ENCODE measurements at places on chromosomes 3 and 15.

DNA sequence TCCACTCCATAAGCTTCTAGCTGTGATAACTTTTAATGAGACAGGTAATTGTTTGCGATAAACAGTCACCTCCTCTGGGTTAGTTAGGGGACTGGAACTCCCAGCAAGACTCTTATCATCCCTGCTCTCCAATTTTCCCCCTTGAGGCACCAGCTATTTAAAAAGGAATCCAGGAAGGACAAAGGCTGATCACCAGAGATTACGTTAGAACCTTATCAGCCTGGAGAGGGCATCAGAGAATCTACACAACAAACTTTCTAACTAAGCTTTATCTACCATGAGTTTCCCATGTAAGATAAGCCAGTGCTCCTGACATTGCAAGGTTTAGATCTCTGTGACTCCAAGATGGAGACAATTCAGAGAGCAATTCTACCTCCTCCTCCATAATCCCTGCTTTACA is 31.3 kb downstream of the GPR176 start:
- no peak for DNase-seq

GRCh38 chr15:76866008-76866407 is 39.1 kb downstream of the SCAPER start:
- peak; percentile 12 for DNase-seq

GRCh38 chr15:94164202-94164807 is 67.1 kb upstream of the MCTP2 start:
- DNase-seq = peak; percentile 46

- DNase-seq = no peak
Measured at GRCh38 chr15:68498076-68498475, 66.1 kb upstream of the ITGA11 start.

DNA sequence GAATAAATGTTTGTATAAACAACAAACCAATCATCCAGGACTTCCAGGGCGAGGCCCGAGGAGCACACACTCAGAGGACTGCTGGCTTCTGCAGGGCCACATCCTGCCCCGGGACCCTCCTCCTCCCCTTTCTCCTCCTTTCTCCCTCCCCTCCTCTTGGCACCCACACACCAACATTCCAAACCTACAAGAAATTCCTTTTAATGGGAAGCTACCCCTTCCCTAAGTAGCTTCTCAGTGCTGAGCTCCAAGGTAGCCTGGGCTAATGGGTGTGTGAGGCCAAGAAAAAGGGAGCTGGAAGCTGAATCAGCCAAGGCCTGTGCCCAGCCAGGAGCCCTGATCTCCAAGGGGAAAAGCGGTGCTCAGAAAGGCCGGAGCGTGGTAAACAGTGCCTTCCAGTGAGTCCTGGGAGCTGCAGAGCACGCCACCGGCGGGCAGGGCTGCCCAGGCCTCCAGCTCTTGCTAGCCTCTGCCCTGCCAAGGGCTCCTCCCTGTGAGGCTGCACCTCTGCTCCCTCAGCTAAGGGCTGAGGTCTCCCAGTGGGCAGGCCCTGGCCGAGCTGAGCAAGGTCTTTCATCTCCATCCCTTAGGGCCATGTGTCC is 3.9 kb downstream of the ITIH3 start:
- DNase-seq = no peak

DNA sequence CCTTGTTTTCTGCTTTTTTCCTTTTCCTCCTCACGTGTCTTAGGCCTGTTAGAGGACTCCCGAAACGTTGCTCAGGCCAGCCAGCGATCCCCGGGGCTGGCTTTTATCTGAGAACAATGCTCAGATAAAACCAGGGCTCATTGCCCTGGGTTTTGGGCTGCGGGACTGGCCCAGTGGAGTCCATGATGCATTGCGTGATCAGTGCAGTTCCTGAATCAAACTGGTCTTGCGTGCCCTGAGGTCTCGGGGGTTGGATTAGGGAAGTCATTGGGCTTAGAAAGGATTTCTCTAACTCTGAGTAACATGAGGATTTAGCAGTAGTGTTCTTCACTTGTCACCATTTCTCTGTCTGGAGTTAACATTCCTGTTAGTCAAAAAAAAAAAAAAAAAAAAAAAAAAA is 66.3 kb downstream of the CCR1 start:
- DNase-seq = no peak

DNA sequence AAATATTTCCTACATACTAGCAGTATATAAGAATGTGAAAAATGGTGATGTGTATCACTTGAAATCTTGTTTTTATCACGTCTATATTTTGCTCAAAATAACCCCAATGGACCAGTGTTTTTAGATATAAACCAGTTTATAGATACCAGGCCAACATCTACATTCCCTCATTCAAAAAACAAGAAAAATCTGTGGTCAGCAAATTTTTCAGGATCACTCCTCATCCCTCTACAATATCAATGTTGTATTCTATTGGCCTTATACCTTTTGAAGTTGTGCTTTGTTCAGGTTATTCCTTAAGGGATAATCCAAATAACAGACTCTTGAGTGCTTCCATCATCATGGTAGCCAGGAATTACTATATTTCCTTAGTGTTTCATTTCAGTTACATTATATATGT is 332.9 kb upstream of the ARRDC4 start:
- DNase-seq = no peak

DNA sequence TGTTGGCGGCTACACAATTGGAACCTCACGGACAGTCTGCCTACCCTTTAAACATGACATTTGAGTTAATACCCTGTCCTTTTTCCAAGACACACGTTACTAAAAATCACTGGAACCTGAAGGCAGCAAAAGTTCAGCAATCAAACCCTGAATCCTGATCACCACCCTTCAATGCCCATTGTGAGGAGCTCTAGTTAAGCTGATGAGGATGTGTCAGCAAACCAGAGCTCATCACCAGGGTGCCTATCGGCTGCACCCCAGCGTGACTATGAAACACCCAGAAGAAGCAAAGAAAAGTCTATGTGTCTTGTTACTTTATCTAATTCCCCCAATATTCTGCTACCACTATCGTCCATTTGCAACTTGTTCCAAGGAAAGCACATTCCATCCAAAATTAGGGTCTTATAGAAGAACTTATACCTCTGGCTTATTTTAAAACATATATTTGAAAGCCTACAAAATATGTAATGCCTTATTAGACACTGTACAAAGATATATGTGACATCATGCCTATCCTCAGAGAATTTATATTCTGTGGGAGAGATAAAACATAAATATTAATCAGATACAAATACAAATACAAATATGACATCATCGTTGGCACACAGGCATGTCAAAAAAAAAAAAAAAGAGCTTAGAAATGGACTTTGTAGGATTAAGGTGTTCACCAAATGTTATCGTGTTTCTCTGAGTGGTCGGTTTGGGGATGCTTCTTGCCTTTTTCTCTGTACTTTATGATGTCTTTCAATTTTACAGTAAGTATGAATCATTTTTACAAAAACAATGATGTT is 219.7 kb upstream of the SETMAR start:
- DNase-seq = no peak

DNA sequence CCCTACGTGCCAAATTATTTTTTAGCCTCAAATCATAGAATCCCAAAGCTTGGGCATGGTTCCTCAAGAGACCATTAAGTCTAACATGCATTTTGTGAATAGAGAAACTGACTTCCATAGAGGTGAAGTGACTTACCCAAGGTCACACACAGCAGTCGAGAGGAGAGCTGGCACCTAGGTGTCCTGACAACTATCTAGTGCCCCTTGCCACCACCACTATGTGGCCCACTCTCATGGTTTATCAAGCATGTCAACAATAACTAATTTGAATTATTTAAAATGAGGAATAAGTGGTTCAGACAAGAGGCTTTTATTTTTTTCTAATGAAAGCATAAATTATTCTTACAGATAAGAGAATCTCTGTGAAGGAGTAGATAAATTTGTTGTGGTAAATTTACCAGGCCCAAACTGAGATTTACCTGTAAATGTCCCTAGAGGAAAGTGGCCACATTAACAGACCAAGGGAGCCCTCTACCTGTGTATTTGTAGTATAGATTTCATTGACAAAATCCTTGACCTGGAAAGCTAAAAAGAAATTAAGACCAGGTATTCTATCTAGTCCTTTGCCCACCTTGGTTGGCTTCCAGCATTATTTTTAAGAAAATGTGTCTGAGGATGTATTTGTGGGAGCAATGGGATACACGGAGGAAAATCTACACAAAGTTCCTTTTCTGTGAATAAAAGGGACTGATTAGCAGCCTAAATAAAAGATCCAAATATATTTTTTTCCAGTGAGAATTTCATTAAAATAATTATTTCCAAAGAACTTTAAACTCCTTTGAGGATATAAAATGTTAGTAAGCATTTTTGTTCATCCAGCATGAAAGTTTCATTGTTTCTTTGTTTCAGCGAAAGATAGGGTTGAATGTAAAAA is 49.1 kb downstream of the IQCH start:
- DNase-seq = peak; percentile 56

GRCh38 chr3:101817992-101818391 is 31.3 kb upstream of the NFKBIZ start:
- no peak for DNase-seq

- no peak for DNase-seq
Measured at GRCh38 chr15:27458345-27459084, 487.5 kb downstream of the GABRG3 start.

- DNase-seq = no peak
Measured at GRCh38 chr3:133987136-133987535, 42.6 kb downstream of the SLCO2A1 start.

DNA sequence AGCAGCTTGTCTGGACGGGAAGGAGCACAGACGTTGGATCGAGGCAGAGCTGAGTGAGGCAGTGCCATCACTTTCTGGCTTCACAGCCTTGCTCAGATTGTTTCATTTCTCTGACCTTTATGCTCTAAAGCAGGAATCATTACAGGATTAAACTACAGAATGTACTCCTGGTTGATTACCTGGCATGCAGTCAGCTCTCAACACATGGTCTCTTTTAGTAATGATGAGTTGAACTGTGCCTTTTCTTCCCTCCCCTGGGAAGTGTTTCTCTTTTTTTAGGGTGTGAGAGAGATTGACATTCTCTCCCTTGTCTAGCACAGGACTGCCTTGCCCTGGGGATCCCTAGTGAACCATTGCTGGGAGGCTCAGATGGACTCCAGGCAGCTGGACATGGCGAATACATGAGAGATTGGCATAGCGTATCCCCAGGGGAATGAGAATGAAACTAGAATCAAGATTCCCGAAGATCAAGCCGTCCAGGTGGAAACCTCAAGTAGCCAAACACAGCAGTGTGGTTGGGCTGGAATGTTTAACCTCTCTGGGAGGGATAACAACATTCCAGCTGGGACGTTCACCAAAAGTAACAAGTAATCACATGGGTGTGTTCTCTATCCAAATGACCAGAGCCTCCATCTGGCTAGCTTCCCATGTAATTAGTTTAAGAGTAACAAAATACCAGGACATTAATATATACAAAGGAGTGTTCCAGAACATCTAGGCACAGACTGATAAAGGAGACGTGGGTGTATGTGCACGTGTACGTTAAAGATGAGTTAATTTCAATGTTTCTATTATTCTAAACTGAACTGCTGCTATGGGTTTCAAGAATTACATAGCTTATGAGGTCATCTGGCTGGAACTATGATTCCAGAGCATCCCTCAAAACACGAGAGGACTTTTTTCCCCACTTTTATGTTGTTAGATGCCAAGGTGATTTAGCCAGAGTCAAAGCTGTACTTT is 118.6 kb upstream of the NR2E3 start:
- DNase-seq = peak; percentile 67

GRCh38 chr3:167350245-167350862 is 29.7 kb downstream of the ZBBX start:
- no peak for DNase-seq

DNA sequence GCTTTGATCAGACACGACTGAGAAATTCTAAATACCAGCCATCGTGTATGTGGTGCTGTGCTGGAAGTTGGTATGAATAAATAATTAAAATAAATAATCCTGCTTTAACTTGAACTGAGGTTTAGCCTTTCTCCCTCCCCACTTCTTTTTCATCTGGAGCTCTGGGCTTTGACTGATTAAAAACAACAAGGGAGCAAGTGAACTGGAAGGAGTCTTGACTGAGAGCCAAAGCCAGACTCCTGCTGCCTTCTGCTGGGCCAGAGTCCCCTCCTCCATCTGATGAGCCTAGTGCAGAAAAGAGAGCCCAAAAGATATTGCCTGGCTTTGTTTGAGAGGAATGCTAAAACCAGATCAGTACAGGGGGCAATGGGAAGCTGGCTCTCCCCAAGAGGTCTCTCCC is 96.0 kb downstream of the CCNL1 start:
- DNase-seq = no peak

GRCh38 chr3:137970914-137971831 is 38.8 kb upstream of the CLDN18 start:
- peak; percentile 80 for DNase-seq

DNA sequence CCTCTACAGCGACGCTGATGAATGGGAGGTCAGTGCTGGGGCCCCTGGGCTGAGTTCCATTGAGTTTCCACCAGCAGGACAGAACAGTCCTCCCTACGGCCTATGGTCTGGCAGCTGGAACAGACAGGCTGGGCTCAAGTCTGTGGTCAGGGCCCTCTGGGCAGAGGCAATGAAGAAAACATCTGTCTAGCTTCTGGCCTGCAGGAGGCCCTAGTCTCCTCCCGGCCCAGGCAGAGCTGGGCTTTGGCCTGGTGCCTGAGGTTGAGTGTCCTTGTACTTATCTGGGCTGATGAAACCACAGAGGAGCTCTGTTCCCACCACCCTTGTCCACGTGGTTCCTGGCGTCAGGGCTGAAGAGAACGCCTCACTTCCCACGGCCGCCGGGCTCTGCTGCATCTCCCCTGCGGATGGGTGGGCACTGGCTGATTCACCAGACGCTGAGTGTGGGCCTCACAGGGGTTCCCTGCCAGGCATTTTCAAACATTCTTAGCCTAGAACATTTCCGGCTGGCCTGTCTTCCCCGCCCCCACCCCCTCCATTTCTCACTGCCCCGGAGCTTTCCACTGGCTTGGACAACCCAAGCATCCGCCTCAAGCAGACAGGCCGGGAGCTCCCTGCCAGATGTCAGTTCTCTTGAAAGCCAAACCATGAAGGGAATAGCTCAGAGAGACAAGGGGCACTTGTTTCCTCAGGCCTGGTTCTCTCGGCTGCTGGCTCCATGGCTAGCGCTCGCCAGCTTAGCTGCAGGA is 20.3 kb downstream of the PPCDC start:
- DNase-seq = peak; percentile 100

DNA sequence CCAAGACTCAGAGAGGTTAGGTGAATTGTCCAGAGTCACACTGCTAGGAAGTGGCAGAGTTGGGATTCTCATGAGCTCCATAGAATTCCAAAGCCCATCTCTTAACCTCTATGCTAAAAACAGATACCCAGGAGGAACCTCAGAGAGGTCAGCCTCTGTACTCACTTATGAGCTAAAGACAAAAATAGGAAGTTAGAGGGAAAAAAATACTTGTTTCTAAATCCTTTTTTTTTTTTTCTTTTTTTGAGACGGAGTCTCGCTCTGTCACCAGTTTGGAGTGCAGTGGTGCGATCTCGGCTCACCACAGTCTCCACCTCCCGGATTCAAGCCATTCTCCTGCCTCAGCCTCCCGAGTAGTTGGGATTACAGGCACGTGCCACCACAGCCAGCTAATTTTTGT is 31.4 kb downstream of the FSD2 start:
- no peak for DNase-seq

- DNase-seq = peak; percentile 96
Measured at GRCh38 chr3:47009225-47010110, 30.0 kb downstream of the NBEAL2 start.

GRCh38 chr3:150292891-150293290 is 115.2 kb upstream of the TSC22D2 start:
- peak; percentile 87 for DNase-seq

- DNase-seq = no peak
Measured at GRCh38 chr3:152825566-152825965, 9.4 kb upstream of the P2RY1 start.

All from foreskin fibroblast (primary cell).